ENCODE measurements at places on chromosomes 4 and X.

- no peak for DNase-seq
These were observed 48.4 kb upstream of the RPS6KA3 start for GRCh38 chrX:20315140-20315539.

DNA sequence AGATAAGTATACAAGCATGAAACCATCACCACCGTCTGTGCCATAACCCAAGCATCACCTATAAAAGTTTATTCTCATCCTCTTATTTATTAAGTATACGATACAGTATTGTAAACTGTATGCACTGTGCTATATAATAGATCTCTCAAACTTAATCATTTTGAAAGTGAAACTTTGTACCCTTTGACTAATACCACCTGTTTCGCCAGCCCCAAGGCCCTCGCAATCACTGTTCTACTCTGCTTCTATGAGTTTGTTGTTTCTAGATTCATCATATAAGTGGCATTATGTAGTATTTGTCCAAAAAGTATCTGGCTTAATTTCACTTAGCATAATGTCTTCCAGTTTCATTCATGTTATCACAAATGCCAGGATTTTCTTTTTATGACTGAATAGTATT, 72.1 kb upstream of the DOCK11 start:
- DNase-seq: no peak

GRCh38 chr4:147833741-147834140, 101.9 kb downstream of the ARHGAP10 start:
- DNase-seq: no peak

DNA sequence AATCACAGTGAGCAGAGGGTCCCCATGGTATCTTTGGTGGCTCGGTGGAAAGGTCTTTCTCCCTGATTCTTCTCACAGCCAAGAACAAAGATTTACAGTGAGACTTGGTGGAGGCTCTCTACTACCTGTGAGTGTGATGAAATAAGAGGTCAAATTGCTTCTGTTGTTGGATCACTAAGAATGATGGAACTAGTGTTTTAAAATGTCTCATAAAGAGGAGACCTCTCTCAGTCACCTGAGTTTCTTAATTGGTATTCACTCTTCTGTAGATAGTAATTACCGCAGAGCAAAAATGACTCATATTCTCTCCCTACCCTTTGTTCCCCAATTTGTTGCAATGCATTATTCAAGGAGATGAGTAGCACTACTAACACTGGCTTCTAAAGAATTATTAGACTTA, 100.9 kb upstream of the TBC1D9 start:
- DNase-seq: no peak

GRCh38 chrX:70117738-70118137, 15.5 kb upstream of the IGBP1 start:
- no peak for DNase-seq

DNA sequence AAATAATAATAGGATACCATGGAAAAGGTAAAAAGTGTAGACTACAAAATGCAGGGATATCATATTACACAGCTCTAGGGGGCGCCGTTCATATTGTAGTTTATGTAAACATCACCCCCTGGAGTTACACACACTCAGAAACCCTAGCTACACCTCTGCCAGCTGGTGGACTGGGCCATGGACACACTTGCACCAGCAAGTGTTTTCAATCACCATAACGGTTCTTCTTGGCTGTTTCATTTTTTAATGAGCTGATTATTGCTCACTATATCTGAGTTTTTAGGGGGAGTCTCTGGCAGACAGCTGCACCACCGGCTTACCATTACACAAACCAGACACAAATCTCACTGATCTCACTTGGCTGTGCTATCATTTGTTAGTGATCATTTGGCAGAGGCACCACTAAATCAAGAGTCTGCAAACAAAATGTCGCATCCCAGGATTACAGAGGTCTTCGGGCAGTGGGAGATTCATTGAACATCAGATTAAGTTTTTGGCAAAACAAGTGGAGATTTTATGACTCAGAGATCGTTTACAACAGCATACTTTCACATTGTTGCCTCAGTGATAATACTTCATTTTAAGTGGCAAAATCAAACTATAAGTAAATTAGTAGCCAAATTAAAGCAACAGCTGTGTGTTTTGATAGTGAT, 185.7 kb downstream of the UNC5C start:
- DNase-seq: no peak

DNA sequence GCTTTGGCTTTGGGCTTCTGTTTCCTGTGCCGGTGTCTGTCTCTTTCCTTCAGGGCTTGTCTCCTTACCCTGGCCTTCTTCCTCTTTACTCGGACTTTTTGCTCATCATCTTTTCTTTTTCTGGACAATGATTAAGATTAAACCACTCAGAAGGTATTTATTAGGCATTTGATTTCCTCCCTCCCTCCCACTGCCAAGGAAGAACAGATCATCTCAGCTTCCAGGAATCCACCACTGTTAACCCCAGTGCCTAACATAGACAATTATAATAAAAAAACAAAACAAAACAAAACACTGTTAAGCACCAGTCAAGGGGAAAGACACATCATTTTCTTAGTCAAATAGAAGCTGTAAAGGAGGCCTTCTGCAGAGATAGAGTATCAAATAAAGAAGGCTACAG, 16.6 kb downstream of the PGRMC1 start:
- DNase-seq: no peak

DNA sequence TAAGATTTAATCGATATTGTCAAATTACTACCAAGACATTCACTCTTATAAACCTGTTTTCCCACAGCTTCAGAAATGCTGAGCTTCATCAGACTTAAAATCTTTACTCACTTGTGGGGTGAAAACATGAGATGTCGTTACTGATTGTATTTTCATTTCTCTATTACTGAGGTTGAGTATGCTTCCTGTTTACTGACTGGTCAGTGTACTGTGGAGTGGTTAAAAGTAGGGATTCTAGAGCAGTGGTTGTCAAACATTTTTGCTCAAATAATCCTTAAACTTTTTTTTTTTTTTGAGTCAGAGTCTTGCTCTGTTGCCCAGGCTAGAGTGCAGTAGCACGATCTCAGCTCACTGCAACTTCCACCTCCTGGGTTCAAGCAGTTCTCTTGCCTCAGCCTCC, 50.3 kb downstream of the NSUN7 start:
- DNase-seq: no peak

- no peak for DNase-seq
These were observed 91.5 kb downstream of the ELOVL6 start for GRCh38 chr4:110106931-110107296.

DNA sequence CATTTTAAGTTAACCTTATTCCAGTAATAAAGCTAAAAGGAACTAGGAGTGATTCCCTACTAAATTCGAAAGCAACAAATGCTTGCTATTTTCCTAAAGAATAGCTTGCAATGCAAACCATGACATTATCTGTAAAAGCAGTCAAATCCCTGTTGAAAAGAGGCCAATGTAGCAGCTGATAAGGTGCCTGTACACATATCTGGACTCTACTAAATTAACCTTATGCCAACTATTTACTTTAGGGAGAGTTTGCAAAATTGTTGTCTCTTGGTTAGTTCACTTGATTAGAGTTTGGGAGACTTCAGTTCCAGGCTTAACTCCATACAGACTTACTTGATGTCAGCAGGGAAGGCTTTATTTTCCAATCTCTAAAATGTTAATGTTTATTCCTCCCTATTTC, 6.0 kb downstream of the IL13RA2 start:
- DNase-seq: no peak
